ENCODE measurements at places on chromosomes 12 and 14.

GRCh38 chr12:56763753-56764657 lies 881 bp downstream of the HSD17B6 start:
- no peak for DNase-seq

GRCh38 chr12:129848876-129849275 lies 54.9 kb downstream of the TMEM132D start:
- DNase-seq, result no peak

GRCh38 chr12:44584625-44585024 lies 291.5 kb downstream of the NELL2 start:
- DNase-seq, result no peak

DNA sequence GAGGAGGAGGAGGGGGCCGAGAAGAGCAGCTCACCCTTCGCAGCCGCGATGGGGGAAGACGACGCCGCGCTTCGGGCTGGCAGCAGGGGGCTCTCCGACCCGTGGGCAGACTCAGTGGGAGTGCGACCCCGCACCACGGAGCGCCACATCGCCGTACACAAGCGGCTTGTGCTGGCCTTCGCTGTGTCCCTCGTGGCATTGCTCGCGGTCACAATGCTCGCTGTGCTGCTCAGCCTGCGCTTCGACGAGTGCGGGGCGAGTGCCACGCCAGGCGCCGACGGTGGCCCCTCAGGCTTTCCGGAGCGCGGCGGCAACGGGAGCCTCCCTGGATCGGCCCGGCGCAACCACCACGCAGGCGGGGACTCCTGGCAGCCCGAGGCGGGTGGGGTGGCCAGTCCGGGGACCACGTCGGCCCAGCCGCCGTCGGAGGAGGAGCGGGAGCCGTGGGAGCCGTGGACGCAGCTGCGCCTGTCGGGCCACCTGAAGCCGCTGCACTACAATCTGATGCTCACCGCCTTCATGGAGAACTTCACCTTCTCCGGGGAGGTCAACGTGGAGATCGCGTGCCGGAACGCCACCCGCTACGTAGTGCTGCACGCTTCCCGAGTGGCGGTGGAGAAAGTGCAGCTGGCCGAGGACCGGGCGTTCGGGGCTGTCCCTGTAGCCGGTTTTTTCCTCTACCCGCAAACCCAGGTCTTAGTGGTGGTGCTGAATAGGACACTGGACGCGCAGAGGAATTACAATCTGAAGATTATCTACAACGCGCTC lies 745 bp downstream of the TRHDE start:
- no peak for DNase-seq

GRCh38 chr14:65043893-65044595 lies 57.3 kb downstream of the FNTB start:
- no peak for DNase-seq

- peak; percentile 74 for DNase-seq
Observed at GRCh38 chr12:25155022-25155576, 39.9 kb downstream of the DNAI7 start.

DNA sequence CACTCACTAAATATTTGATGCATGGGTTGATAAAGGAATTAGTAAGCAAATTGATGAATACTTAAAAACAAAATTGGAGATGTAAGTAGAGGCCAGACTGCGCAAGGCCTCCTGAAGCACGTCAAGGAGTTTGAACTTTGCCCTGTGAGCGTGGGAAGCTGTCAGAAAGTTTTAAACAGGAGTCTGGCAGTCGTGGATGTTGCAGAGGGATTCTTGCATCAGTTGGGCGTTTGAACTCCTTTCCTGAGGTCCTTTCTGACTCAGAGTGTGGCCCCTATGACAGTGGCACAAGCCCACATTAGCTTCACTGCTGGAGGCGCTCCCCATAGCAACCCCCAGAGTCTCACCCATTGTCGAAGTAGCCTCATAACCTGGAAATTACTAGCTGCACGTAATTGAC lies 17.9 kb upstream of the IL22 start:
- DNase-seq, result no peak

- no peak for DNase-seq
Observed at GRCh38 chr12:120847814-120848213, 56.3 kb downstream of the SPPL3 start.

DNA sequence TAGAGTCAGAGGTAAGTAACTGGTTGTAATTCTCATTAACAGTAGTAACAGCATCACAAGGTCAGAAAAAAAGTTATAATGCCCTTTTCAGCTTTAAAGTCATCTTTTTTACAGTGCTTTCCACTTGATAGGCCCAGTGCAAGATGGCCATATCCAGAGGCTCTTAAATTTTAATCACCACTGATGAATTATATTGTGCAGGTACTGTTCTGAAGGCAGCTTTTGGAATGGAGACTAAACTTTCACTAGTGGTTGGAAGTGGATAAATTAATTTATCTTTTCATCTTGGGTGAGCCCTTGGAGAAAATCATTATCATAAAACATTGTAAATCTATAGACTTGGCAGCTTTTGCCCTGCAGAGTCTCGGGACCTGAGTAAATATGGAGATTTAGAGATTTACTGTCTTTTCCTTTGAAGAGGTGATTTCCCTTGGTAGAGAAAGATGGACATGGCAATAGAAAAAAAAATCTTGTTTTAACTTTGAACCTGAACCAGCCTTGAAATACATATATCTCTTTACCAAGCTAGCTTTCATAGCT lies 969.1 kb upstream of the NOVA1 start:
- DNase-seq, result no peak

GRCh38 chr12:80099259-80099658 lies at the start of gene OTOGL:
OTOGL (plus strand) TSS chr12:80099537; CDS start chr12:80209432, 109,895 bp downstream.
- no peak for DNase-seq

- DNase-seq, result no peak
Observed at GRCh38 chr12:49019120-49019430, 499 bp upstream of the PRKAG1 start.

GRCh38 chr12:108835860-108836634 lies 21.3 kb downstream of the SSH1 start:
- DNase-seq, result no peak

DNA sequence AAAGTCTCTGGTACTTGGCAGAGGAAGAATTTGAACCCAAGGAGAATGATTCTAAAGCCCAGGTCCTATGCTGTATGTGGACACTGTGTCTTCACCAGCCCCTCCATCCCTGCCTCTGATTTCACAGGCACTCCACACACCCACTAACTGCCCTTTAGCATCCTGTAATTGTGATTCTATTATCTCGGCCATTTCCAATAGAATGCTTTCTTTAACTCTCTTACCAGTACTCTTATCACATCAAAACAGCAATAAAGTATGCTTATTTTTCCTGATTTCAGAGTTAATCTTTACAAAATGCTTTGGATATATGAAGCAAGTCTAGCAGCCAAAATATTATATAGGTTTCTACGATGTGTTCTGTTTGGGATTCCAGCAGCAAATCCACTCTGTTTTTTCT lies 37.9 kb upstream of the BTG1 start:
- DNase-seq, result no peak

- peak; percentile 16 for DNase-seq
Observed at GRCh38 chr12:109827566-109828550, 5.3 kb downstream of the TRPV4 start.

GRCh38 chr14:98548071-98548686 lies 723.8 kb downstream of the BCL11B start:
- no peak for DNase-seq

- DNase-seq, result peak; percentile 84
Observed at GRCh38 chr12:29103539-29103974, 45.5 kb upstream of the FAR2 start.

- no peak for DNase-seq
Observed at GRCh38 chr12:27083861-27084394, 1.6 kb upstream of the C12orf71 start.

GRCh38 chr12:113396828-113397496 lies 6.7 kb downstream of the SDS start:
- no peak for DNase-seq

DNA sequence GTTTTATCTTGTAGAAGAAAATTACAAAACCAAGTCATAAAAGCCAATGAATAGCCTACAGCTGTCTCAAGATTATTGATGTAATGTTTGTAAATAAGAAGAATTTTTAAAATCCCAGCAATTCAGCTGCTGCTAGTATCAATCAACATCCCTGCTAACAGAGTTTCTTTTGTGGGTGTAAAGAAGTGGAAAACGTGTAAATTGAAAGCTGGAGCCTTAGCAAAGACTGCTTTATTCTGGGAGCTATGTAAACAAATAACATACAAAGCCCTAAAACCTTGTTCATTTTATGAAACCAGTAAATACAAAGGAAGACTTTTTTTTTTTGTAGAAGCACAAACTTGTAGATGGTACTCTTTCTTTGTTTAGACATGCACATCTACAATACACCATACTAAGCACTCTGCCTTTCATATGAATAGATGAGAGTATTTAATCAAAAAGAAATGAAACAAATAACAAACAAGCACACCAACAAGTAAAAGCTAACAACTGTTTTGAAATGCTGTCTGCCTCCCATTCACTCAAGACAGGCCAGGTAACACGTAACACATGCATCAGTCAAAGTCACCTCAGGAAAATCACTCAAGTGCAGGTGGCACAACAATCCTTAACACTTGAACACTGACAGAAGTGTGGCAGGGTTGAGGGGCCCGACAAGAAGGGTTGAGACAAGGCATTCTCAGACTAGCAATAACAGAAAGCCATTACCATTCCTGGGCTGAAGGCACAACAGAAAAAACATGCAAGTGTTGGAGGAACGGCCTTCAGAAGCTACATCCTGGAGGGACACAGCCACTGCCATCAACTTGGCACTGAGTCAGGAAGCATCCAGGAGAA lies 1364.0 kb upstream of the SEL1L start:
- no peak for DNase-seq

DNA sequence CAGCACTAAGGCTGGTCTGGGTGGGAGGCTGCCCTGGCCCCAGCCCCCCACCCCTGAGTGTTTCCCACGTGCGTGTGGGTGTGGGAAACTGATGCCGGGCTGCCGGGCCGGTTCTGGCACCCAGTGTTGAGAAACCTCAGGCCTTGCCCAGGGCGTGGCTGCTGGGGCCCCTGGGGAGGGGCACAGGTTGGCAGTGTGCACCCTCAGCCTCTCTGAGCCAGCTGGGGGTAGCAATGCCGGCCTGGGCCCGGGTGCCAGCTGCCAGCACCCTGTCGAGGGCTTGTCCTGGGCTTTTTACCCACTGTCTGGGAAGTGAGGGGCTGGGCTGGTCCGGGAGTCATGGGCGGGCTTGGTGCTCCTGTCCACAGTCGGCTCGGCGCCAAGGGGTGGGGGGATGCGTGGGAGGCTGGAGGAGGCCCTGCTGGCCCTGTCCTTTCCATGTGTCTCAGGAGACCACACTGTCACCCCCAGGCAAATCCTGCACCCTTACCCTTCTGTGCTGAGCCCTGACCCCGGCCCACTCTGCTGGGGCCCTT lies 15.7 kb downstream of the ASPG start:
- DNase-seq, result no peak

DNA sequence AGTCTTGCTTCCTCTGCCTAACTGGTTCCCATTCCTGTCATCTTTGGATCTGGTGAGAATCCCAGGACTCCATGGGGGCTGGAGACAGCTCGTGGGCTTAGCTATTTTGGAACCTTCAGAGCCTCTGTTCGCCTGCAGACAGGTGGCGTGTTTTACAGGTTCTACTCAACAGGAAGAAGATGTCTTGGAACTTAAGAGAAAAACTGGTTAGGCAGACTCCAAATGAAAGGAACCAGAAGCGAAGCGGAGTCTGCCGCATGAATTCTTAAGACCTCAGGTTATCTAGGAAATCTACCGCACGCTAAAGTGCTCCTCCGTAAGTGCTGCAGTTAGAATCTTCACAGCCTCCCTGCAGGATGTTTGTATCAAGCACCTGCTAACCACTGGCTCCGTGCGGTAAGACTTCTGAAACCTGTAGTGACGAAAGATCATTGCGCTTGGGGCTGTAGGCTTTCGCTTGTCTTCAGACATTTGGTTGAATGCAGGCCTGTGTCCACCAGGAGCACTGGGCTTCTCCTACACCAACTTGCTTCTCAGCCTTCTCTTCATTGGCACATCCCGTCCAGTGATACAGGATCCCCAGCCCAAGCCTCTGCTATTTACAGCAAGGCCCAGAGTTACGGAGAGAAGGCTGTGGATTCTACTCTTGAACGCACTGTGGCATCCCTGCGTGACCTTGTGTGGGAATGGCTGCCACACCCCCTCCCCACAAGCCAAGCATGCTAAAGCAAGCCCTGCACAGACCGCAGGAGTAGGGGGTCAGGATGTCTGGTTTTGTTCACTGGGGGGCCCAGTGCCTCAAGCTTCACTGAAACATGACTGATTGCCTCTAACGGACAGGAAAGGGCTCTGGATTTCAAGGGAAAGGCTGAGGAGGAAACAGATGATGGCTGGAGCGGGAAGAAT lies 35.0 kb downstream of the ACADS start:
- no peak for DNase-seq

GRCh38 chr12:20350026-20350425 lies 18.3 kb upstream of the PDE3A start:
- DNase-seq, result no peak

DNA sequence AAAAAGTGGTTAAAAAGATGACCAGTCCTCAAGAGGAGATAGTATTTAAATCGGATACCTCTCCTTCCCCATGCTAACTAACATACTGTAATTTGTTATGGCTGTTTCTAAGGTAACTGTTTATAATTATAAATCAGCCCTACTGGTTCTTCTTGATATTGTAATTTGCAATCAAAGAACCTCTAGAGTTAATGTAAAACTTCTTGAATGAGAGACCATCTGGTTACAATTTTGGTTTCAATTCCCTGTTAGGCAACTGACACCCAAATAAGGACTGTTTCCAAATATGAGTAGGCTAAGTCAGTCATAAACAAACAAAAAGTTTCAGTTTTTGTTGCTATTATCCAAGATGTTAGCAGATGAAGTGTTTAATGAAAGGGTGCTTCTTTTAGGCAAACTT lies 120.2 kb upstream of the DNM1L start:
- no peak for DNase-seq

GRCh38 chr14:73731111-73731510 lies 16.9 kb upstream of the PNMA1 start:
- no peak for DNase-seq

- no peak for DNase-seq
Observed at GRCh38 chr14:53458368-53458814, 305.3 kb upstream of the DDHD1 start.

DNA sequence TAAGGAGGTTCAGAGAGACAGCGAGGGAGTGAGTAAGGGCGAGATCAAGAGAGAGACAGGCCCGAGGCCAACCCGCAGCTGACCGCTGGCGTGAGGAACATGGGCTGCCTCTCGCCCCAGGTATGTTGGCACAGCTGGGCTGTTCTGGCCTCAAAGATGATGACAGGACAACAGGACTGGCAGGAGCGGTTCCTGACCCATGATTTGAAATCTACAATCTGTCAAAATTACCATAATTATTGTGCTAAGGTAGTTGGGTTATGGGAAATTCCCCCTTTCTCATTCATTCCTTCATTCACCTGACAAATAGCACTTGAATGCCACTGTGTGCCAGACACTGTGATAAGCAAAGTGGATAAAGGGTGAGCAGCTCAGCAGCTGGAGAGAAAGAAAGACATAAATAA lies 5.1 kb upstream of the ENDOU start:
- no peak for DNase-seq

- DNase-seq, result peak; percentile 49
Observed at GRCh38 chr14:99672506-99673304, 11.4 kb upstream of the CYP46A1 start.

Measured in natural killer cell (primary cell).